Stimulated activated CD4-positive, alpha-beta T cell treated with anti-CD3 and anti-CD28 coated beads, Interleukin-4, amount 100 ng/mL, for 24 hours (primary cell): ENCODE measurements at places on chromosomes 3 and 15.

- no peak for DNase-seq
Observed at GRCh38 chr3:165903885-165904630, 66.8 kb upstream of the BCHE start.

GRCh38 chr15:63513728-63514127, 9.3 kb downstream of the USP3 start:
- DNase-seq = no peak

- DNase-seq = no peak
Observed at GRCh38 chr15:84969257-84969656, 12.4 kb upstream of the PDE8A start.

GRCh38 chr3:197504229-197504628, 51.5 kb downstream of the BDH1 start:
- DNase-seq = no peak

DNA sequence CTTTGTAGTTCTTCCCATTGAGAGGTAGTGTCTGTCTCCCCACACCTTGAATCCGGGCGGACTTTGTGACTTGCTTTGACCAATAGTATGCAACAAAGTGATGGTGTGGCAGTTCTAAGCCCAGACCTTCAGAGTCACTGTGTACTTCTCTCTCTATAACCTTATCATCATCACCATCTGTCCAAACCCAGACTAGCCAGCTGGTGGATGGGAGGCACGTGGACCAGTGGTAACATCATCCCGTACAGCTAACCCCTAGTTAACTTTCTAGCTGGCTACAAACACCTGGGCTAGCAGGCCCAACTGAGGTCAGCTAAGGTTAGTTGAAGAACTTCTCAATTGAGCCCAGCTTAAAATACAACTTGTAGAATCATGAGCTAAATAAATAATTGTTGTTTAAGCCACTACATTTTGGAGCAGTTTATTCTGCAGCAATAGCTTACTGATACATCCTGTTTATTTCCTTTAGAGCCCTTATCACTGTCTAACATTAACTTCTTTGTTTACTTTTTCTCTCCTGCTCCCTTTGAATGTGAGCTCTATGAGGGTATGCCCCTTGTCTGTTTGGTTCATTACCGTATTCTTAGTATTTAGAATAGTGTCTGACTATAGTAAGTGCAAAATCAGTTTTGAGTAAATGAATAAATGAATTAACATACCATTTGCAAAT, 11.5 kb upstream of the CCR9 start:
- DNase-seq = no peak
